ENCODE measurements at places on chromosomes 1 and 21. TPM values are rescaled to one million over a fixed set of nuclear protein-coding genes. Genes with fewer than 3 reads are reported as not detected.

Gene LYPD8
- total RNA-seq: 1.4 TPM

Gene CASZ1
- 18.9 TPM for total RNA-seq

Gene OR2T29
- total RNA-seq: not detected

DNA sequence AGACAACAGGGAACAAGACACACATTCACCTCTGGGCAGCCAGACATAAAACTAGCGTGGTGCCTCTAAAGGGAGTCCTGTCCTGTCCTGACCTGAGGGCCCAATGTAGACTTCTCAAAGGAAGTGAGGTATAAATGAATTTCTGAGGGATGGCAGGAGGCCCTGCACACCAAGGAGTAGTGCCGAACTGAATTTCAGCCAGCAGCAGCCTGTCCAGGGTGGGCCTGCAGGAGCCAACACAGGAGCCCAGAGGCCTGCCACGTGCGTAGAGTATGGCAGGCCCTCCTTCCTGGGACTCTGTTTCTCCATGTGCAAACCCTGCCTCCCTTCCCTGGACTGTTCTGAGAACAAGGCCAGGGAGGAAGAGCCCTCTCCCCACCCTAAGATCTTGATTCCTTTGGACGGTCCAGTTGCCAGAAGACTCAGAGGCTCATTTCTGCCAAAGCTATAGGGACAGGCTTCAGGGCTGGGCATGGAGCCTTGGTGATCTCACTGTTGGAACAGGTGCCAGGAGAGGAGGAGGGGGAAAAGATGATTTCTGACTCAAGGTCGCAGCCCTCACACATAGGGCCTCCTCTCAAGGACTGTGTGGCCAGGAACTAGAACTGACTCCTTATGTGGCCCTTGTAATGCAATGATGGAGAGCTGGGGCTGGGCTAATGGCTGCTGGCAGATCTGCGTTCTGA is 1.8 kb upstream of the FABP3 start:
- H3K36me3 ChIP-seq: no peaks in the 10 kb centered on the region
- no peaks in the 10 kb centered on the region for H3K4me1 ChIP-seq
- H3K27me3 ChIP-seq: no peaks in the 10 kb centered on the region
- H3K27ac ChIP-seq: no peak overlapping the region
- H3K4me3 ChIP-seq: no peak overlapping the region
- no peak for DNase-seq

GRCh38 chr1:34843392-34844251 is 15.9 kb downstream of the SMIM12 start:
- no peak for DNase-seq
- H3K36me3 ChIP-seq: no peaks in the 10 kb centered on the region
- H3K27ac ChIP-seq: no peak overlapping the region
- no peak overlapping the region for H3K4me3 ChIP-seq

Gene KCNT2
- total RNA-seq: 0.53 TPM

GRCh38 chr1:169701261-169702005 is 10.0 kb downstream of the SELL start:
- no peak overlapping the region for H3K4me3 ChIP-seq
- no peaks in the 10 kb centered on the region for H3K36me3 ChIP-seq
- H3K27ac ChIP-seq: no peak overlapping the region
- H3K4me1 ChIP-seq: peaks cover 6% of the 10 kb centered on the region
- H3K27me3 ChIP-seq: no peaks in the 10 kb centered on the region

GRCh38 chr1:39922251-39922688 is 20.6 kb upstream of the MYCL start:
- no peaks in the 10 kb centered on the region for H3K4me1 ChIP-seq
- H3K4me3 ChIP-seq: no peak overlapping the region
- H3K27ac ChIP-seq: no peak overlapping the region
- no peaks in the 10 kb centered on the region for H3K36me3 ChIP-seq
- no peak for DNase-seq

- 0 out of 2 replicates have a peak, but pooled peaks cover 21% of the 10 kb centered on the region for H3K4me1 ChIP-seq
- no peaks in the 10 kb centered on the region for H3K27me3 ChIP-seq
- H3K27ac ChIP-seq: no peak overlapping the region
- H3K4me3 ChIP-seq: peak overlapping the region; percentile 58
- H3K36me3 ChIP-seq: no peaks in the 10 kb centered on the region
Measured at GRCh38 chr21:43864313-43864961, 586 bp upstream of the AGPAT3 start.

GRCh38 chr1:206921772-206922265 is at the start of gene FCMR:
TSS of gene FCMR (minus strand) at chr1:206921941. CDS start at chr1:206921854, 87 bp downstream.
- H3K36me3 ChIP-seq: no peaks in the 10 kb centered on the region
- H3K4me3 ChIP-seq: no peak within 1 kb of the TSS
- no peak within 1 kb of the TSS for H3K27ac ChIP-seq
- H3K27me3 ChIP-seq: no peaks in the 10 kb centered on the region
- peaks cover 7% of the 10 kb centered on the region for H3K4me1 ChIP-seq
- DNase-seq: no peak
